ENCODE measurements at places on chromosomes 11 and 22. TPM values are rescaled to one million over a fixed set of nuclear protein-coding genes. Genes with fewer than 3 reads are reported as not detected.

- DNase-seq = no peak
Observed at GRCh38 chr11:126160345-126161022, 51.0 kb downstream of the RPUSD4 start.

Gene MYOD1
- not detected for polyA plus RNA-seq

GRCh38 chr11:119512369-119512768 lies 89.4 kb upstream of the THY1 start:
- no peak for DNase-seq

DNA sequence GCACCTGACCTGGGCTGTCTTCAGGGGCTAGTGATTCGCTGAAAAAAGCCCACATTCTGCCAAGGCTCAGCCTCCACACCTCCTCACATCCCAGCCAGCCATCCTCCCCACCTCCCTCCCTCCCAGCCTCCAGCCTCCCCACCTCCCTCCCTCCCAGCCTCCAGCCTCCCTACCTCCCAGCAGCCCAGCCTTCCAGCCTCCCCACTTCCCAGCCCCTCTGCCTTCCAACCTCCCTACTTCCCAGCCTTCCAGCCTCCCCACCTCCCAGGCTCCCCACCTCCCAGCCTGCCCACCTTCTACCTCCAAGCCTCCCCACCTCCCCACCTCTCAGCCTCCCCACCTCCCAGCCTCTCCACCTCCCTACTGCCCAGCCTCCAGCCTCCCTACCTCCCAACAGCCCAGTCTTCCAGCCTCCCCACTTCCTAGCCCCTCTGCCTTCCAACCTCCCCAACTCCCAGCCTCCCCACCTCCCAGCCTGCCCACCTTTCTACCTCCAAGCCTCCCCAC lies 33.7 kb upstream of the TH start:
- DNase-seq = no peak

GRCh38 chr11:93477684-93478234 lies 65.4 kb downstream of the SMCO4 start:
- no peak for DNase-seq

GRCh38 chr11:31834237-31834636 lies 23.1 kb upstream of the PAX6 start:
- no peak for DNase-seq

Gene SHANK2
- under 0.01 TPM for polyA plus RNA-seq

GRCh38 chr11:103491777-103492176 lies 382.6 kb downstream of the DYNC2H1 start:
- DNase-seq = no peak

Gene P2RY6
- polyA plus RNA-seq = 1.2 TPM

Gene DDX25
- 0.01 TPM for polyA plus RNA-seq

GRCh38 chr11:95886462-95886861 lies 37.4 kb downstream of the MTMR2 start:
- no peak for DNase-seq

Gene OR10A4
- not detected for polyA plus RNA-seq

Gene TMPRSS4
- 0.36 TPM for polyA plus RNA-seq

GRCh38 chr11:95993438-95994298 lies 69.8 kb upstream of the MTMR2 start:
- no peak for DNase-seq

Gene MS4A3
- not detected for polyA plus RNA-seq

DNA sequence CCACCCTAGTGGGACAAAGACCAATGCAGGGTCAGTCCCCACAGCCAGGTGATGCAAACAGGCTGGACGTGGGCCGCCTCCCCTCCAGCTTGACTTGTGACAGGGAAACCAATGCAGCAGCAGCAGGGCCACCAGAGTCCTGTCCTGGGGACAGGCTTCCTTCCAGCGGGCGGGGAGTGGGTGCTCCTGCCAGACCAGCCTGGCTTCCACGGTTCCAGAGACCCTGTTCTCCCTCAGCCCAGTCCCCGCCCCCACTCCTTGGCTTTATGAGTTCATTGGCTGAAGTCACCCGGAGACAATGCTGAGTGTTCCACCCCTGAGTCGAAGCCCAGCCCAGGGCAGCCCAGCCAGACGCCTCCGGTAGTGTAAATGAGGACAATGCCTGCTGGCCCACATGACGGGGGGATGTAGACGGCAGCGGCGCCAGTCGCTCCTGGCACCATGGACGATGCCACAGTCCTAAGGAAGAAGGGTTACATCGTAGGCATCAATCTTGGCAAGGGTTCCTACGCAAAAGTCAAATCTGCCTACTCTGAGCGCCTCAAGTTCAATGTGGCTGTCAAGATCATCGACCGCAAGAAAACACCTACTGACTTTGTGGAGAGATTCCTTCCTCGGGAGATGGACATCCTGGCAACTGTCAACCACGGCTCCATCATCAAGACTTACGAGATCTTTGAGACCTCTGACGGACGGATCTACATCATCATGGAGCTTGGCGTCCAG lies at the start of gene TSSK2:
TSS of gene TSSK2 (plus strand) at position 350 of the 726 bp plus-strand sequence. CDS start at position 442, 92 bp downstream.
- no peak for DNase-seq

Gene APOBEC3H
- polyA plus RNA-seq = 0.80 TPM

DNA sequence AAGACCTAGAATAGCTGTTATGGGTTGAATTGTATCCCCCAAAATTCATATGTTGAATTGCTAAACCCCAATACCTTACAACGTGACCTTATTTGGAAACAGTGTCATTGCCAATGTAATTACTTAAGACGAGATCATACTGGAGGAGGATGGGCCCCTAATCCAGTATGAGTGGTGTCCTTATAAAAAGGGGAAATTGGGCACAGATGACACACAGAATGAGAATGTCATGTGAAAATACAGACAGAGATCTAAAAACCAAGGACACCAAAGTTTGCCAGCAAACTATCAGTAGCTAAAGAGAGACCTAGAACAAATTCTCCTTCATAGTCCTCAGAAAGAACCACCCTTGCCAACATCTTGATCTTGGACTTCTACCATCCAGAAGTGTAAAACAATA lies 127.7 kb downstream of the ATXN10 start:
- DNase-seq = no peak

Gene CRYBB2
- not detected for polyA plus RNA-seq

Gene ZFPL1
- polyA plus RNA-seq = 49.2 TPM

- DNase-seq = no peak
Observed at GRCh38 chr11:120727752-120728151, 216.2 kb downstream of the GRIK4 start.

DNA sequence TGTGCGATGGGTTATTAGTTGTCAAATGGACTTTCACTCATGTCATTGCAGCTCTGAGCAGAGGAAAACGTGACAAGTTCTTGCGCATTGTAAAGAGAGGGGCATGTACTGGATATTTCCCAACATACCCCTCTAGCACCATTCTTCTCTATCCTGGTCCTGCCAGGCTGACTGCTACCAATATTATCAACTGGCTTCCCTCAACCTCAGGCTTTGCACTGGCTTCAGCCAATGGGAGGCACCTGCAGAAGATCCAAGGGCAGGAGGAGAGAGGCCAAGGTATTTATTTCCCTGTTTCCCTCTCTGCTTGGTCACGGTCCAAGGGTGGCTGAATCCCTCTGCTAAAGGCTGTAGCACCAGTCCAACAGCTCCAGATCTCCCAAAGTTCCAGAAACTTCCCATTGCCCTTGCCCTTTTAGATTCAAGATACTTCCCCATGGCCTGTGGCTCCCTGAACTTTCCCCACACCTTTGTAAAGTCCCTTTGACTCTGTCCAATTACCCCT lies 175.6 kb upstream of the NECTIN1 start:
- DNase-seq = no peak

Gene AGBL2
- 0.04 TPM for polyA plus RNA-seq

DNA sequence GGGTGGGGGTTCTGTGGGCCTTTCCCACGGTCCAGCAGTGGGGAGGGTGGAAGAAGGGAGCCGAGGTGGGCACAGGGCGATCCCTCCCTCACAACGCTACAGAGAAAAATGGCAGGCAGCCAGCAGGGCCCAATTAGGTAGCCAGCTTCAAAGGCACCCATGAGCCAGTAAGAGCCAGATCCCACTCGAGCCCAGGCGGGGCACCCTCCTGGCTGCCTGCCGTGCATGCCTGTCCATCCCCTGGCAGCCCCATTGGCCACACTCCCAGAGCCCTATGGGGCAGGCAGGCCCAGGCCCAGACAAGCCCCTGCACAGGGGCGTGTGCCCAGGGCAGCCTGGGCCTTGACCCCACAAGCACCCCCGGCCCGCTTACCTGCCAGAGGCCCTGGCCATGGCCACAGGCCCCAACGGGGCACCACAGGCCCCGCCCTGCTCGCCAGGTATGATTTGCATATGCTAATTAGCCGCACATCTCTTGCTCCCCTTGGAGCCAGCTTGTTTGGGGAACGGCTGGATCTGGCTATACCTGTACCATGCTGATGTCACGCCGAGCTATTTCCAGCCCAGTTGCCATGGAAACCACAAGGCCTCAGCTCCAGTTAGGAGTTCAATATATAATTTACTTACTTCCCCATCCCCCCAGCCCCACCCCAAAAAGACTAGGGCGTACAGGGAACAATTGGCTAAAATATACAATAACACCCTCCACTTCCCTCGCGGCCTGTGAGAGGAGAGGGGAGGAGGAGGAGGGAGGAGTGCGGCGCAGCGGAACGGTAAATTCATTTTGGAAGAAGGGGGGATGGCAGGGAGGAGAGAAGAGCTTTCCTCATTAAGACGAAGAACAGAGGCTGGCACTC lies 47.5 kb upstream of the TCF20 start:
- DNase-seq = no peak

GRCh38 chr11:44176546-44177213 lies 81.2 kb downstream of the EXT2 start:
- no peak for DNase-seq

GRCh38 chr22:42764895-42765363 lies 44.3 kb upstream of the A4GALT start:
- no peak for DNase-seq

Gene CDHR5
- not detected for polyA plus RNA-seq

Gene SCGB1A1
- not detected for polyA plus RNA-seq

- no peak for DNase-seq
Observed at GRCh38 chr11:120611581-120611980, 100.0 kb downstream of the GRIK4 start.

Measured in heart right ventricle (tissue), 16 donors.